ENCODE measurements at places on chromosomes 16 and 17.

- no peak for DNase-seq
Measured at GRCh38 chr16:59173408-59173831, 439.3 kb upstream of the GOT2 start.

DNA sequence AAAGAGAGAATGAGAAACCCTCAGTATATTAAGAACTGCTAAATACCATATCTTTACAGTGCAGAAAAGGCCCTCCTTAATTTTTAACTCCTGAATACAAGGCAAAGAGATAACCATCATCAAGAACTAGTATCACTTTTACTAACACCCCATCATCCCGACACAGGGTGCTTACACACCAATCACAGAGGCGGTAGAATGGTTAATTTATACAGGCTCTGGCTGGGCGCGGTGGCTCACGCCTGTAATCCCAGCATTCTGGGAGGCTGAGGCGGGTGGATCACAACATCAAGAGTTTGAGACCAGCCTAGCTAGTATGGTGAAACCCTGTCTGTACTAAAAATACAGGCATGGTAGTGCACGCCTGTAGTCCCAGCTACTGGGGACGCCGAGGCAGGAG, 4.2 kb downstream of the PSMD12 start:
- no peak for DNase-seq

DNA sequence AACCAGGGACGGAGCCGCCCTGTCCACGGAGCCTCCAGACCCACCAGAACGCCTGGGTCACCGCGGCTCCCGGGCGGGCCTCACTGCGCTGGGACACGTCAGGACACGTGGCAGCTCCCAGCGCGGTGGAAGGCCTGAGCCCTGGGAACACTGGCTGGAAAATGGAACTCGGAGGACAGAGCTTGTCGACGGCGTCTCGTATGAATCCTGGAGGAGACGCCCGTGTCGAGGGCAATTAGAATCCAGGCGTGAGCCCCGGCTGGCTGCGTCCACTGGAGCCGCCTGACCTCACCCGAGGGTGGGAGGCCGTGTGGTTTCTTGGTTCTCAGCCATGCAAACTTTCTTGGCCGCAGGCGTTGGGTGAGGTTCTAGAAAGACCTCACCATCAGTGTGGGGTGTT, 173.9 kb downstream of the LAT start:
- DNase-seq, result no peak

DNA sequence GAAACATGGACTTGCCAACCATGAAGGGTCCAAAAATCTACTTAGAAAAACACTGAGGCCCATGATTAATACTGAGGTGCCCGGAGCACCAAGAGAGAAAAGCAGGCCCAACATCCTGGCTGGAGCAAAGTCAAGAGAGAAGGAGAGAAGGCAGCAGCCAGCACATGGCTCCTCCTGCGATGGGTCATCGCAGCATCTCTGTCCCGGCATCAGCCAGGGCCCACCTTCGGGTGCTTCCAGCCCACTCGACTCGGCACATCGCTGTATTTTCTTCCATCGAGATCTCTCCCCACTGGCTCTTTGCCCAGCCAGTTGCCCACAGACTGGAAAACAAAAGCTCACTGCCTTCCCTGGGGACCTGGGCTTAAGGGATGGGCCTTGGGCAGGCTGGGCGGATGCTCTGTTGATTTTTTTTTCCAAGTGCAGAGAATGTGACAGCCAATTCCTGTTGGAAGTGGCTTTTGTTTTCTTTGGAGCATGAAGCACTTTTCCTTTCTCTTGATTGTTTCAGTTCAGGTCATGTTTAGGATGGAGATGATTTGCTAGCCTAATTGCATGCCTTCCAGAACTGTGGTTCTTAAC, 58.1 kb downstream of the CYB5B start:
- DNase-seq, result no peak

GRCh38 chr16:89026121-89026612, 49.2 kb upstream of the CBFA2T3 start:
- no peak for DNase-seq

DNA sequence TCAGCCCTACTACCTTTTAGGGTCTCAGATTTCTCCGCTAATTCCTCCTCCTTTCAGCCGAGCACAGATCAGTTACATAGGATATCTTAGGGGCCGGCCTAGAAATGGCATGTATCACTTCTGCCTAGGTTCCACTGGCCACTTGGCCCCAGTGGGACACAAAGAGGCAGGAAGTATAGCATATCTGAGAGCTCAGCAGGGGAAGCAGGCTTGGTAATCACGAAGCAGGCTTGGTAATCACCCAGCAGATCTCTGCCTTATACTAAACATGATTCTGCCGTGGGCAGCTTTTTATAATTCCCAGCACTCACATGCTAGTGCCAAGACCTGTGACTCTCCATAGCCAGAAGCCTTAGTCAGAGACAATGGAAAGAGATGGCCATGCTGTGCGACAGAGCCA, 59.6 kb upstream of the CACNG5 start:
- no peak for DNase-seq

- no peak for DNase-seq
Measured at GRCh38 chr17:38601539-38602351, 4.0 kb downstream of the SRCIN1 start.

GRCh38 chr16:3348547-3349167, 7.0 kb upstream of the OR2C1 start:
- DNase-seq, result no peak

- DNase-seq, result no peak
Measured at GRCh38 chr16:86679490-86679889, 101.1 kb downstream of the FOXL1 start.

DNA sequence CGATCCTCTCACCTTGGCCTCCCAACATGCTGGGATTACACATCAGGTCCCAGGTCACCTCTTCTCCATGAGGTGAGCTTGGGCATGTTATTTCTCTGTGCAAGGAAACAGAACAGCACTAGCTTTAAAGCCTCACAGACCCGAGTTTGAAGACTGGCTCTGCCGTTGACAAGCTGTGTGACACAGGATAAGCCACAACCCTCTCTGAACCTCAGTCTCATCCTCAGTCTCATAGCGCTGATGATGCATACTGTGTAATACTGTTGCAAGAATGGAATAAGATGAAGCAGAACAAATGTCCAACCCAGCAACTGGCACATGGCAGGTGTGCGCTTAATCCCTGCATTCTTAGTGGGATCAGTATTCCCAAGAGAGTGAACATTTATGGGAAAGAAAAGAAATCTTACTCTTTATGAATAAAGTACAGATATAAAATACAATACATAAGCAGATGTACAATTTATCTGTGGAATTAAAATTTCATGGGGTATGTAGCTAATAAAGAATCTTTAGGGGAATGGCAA, 43.5 kb downstream of the ABAT start:
- no peak for DNase-seq

DNA sequence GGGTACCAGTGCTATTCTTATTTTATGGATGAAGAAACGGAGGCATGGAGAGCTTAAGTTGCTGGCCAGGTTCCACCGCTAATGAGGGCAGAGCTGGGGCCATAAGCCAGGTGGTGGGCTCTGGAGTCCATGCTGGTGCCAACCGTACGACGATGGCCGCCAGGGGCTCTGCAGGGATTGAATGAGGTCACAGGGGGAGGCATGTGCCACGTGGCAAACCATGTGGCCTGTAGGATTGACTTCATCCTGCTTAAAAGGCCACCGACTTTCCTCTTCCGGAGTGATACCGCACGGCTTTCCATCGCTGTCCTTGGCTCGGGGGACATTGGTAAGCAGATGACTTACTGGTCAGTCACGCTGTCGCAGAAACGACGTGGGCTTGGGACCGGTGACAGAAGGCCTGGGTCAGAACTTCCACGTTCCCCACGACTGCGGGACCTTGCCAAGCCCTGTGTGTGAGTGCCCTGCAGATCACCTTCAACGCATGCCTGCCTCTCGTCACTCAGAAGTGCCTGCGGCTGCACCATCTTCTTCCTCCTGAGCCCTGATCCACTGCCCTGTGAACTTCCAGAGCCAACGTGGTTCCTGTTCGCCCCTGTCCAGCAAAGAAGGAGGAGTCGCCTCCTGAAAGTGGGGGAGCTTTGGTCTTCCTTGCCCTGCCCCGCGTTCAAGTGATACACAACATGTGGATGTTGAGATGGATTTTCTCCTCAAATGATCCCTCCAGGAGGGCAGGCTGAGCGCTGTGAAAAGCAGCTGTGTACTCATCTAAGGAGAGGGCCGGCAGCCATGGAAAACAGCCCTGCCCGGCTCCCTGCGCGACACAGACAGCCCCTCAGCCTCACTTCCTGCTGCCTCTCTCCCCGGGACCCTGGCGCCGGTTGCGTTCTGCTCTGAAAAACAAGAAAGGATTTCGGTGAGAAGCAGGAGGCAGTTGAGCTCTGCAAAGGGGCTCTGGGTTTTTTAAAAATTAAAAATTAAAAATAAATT, 176.7 kb downstream of the C16orf95 start:
- DNase-seq, result no peak

DNA sequence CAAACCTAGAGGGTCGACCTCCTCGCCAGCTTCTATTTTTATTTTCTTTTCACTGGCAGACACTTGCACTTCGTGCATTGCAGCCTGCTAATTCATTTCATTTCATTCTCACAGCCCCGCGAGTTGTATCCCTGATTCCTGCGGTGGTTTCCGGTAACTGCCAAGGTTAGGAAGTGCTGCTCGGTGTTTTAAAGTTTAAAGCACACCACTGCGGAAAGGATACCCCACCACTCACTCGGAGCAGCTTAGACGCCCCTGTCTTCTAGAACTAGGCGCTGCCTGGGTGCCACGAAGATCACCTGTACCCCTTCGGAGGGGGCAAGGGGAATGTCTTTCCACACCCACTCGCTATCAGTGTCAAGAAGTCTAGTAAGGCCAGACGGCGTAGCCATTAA, 509 bp downstream of the CNEP1R1 start:
- DNase-seq, result no peak

- DNase-seq, result no peak
Measured at GRCh38 chr17:3911271-3912053, 4.8 kb downstream of the P2RX1 start.

DNA sequence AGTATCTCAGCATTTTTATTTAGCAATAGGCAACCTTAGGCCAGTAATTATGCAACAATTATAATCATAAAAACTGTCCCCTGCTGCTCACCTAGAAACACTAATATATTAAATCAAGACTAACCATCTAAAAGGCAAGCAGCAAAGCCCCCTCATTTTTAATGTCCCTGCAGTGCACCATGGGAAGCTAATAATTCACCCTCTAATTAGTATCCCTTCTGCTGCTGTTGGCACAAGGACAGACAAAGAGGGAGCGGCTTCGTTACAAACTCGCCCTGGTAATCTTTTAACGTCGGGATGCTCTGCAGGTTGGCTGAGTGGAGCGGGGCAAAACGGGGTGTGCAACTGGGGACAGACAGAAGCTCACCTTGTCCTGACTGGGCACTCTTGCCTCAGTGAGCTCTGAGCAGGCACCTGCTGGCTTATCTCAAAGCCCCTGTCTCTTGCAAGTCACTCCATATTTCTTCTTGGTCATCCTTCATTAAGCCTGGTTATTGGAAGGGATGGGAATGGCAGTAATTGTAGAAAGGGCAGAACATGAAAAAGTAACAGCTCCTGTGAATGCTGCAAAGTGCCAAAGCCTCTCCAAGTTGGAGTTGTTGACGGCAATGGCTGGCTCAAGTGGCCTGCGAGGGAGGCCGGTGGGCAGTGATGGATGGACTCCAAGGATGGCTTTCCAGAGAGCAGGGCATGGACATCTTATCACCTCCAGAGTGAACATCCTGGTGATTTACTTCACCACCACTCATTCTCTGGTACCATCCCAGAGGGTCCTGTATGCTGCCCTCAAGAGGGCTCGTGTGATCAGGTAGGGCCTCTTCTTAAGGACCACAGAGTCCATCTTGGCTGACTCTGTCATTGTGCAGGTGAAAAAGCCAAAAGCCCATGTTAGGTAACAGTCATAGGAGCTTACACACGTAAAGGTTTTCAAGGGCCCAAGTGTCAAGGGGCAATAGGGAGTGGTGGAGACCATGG, 219.6 kb upstream of the N4BP1 start:
- no peak for DNase-seq

DNA sequence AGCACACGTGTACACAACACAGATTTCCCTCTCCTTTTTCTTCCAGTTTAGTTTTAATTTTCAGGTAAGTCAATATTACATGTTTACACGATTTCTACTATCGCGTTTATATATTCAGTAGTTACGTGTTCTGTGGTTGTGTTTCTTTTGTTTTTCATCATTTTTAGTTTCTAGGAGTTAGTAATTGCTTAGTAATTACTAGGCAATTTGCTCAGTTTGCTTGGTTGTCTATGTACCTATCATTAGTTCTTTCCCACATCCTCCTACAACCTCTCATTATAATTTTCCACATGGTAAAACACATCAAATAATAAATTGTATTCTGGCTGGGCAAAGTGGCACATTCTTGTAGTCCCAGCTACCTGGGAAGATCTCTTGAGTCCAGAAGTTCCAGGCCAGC, 24.6 kb upstream of the GUCY2D start:
- no peak for DNase-seq

- no peak for DNase-seq
Measured at GRCh38 chr17:3926860-3927627, 10.8 kb upstream of the P2RX1 start.

DNA sequence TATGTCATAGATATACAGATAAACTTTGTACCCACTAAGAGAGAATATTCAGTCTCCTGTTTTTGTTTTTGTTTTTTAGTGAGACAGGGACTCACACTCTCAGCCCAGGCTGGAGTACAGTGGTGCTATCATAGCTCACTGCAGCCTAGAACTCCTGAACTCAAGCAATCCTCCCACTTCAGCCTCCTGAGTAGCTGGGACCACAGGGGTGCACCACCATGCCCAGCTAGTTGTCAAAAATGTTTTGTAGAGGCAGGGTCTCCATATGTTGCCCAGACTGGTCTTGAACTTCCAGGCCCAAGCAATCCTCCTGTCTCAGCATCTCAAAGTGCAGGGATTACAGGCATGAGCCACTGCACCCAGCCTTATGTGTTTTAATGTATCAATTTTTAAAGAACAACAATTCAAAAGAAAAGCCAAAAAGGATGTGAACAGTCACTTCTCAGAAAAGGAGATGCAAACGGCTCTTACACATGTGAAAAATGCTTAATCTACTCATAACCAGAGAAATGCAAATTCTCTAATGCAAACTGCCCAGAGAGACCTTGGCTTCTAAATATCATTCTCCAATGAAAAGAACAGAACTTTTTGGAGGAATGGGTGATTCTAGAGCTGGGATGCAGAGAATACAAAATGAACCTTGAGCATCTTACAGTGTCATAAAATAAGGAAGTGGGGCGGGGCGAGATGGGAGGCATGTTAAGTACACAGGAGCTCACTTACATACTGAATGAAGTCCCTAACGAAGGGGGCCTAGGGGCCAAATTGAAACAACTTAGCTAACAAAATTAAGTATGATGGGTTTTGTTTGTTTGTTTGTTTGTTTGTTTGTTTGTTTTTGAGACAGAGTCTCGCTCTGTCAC, 7.3 kb upstream of the CMTM3 start:
- DNase-seq, result no peak

All from cerebellar nuclear complex (tissue), 1 donor.